CD4-positive, alpha-beta T cell (primary cell): ENCODE measurements at places on chromosomes 11 and 22.

DNA sequence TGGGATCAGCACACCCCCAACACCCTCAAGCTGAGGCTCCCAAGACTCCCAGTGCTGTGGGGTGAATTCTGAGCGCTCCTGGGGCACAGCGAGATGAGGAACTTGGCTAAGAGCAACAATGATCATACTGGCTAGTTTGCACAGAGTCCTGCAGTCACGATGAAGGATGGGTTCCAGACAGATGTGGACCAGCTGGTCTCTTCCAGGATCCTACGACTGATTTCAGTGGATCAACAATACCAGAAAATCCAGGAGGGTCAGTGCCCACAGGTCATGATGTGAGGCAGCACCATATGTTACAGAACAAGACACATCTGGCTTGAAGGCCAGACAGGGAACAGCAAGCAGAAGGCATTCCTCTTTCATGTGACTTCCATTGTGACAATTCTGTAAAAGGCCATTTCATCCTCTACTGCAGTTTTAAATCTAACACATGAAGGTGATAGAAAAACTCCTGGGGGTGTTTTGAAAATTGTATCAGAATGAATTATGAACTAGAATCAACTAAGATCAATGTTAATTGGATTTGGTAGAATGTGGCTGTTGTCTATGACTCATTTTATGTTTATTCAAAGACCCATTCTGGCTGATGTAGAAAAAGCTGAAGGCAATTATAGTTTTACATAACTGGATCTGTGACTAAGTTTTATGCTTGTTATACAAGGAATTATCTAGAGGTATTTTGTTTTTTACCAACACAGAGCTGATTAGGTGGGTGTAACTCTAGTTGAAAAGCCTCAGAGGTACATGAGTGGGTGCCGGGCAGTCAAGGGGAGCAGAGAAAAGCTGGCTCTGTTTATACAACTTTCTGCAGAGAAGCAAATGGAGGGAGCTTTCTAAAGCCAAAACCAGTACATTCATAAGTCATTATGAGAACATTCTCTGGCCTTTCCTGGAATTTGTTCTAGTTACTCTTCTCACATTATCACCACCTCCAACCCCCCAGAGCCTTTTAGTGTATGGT, 29.1 kb downstream of the OR52K1 start:
- DNase-seq = no peak

- DNase-seq = no peak
Observed at GRCh38 chr11:61887839-61888494, 3.4 kb downstream of the FADS3 start.

DNA sequence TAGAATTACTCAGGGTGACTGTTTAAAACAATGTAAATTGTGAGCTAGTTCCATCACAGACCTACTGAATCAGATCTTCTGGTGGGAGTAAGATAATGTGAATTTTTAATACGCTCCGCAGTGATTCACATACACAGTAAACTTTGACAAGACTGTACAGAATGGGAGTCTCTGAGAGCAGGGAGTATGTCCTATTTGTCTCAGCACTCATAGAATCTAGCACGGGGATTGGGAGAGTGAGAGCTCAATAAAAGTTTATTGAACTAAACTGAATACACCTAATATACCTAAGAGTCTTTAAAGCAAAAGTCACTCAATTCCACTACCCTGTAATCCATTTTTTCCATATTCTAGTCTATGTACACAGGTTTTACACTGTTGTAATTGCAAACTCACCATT, 11.2 kb upstream of the GAB2 start:
- no peak for DNase-seq

DNA sequence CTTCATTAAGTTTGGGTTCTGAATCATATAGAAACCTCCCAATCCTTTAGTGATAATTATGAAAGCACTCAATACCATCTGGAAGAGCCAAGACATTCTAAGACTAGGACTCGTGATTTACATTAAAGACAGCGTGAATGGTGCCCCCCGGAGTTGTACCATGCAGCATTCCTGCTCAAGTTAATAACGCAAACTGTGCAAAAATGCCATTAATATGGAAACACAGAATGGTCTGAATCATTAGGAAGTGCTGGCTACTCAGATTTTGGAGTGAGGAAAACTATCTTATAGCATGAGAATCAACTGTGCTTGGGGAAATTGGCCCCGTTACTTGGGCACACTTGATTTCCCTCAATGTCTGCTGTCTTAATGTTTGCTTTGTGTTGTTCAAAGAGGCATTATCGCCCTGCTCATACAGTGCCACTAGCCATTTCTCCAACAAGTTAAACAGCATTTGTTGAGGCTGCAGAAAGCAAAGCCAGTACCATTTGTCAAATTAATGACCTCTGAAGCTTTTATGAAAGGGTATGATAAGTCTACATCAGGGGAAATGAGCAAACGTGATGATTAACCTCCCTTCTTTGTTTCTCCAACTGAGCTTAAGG, 18.5 kb upstream of the TPH1 start:
- no peak for DNase-seq

- DNase-seq = no peak
Observed at GRCh38 chr11:19869946-19870589, 157.4 kb downstream of the NAV2 start.

DNA sequence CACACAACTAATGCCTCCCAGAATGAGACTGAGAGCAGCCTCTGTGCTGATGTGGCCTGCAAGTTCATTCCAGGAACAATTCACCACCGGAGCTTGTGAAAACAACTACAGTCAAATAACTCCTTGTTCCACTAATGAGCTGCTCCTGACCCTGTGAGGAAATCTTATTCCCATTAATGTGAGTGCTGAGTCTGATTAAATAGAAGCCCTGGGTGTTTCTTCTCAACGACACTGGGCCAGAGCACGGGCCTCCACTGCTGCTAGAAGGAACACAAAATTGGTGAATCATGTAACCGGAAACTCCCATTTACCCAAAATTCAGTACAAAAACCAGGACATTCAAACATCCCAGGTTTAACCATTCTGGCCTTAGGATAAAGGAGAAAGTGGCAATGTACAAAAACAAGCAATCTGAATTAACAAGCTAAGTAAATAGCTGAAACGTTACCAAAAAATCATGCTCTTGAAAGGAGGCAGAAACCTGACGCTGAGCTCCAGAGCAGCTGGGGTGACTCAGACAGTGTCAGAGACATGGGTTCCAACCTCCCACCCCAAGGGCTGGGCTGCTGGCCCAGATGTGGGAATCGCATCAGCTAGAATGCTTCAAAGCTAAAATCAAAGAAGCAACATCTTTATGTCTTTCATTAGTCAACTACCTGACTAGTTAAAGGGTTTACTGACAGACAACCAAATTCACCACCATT, 26.7 kb downstream of the SERGEF start:
- no peak for DNase-seq

GRCh38 chr11:134047586-134047999, 21.3 kb upstream of the JAM3 start:
- DNase-seq = no peak

- DNase-seq = no peak
Observed at GRCh38 chr11:131691181-131692041, 321.0 kb downstream of the NTM start.

DNA sequence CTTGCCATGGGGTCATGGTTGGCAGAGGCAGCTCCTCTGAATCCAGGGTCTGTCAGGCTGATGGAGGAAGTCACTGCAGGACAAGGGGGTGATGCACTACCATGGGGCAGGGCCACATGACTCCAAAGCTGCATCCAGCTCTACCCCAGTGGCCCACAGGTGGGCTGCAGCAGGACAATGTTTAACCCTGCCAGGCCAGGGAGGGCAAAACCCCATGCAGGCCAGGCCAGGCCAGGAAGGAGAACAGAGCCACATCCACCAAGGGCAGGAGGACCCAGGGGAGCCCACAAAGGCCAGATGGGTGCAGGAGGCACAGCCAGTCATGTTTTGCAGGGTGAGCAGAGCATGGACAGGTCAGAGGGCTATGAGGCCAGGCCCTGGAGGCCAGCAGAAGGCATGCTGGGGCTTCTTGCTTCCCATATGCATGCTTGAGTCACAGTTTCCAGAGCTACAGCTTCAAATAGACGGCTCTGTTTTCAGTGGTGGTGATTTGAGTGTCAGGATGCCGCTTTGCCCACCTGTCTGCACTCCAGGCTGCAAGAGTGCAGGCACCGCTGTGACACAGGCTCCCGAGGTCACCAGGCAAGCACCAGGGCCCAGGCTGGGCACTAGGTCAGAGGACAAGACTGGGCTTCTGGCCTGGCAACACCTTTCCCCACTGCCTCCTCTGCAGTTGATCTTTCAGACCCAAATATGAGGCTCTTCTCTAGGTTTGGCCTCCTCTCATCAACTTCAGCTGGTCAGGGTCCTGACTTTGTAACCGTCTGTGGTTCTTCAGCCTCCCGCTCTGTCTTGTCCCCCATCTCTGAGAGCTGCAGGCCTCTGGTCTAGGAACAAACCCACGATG, 22.9 kb downstream of the RSPH14 start:
- no peak for DNase-seq

GRCh38 chr11:19658344-19658743, 54.3 kb upstream of the NAV2 start:
- DNase-seq = no peak

GRCh38 chr11:67287355-67288197, 1.5 kb upstream of the ANKRD13D start:
- DNase-seq = peak; percentile 79

DNA sequence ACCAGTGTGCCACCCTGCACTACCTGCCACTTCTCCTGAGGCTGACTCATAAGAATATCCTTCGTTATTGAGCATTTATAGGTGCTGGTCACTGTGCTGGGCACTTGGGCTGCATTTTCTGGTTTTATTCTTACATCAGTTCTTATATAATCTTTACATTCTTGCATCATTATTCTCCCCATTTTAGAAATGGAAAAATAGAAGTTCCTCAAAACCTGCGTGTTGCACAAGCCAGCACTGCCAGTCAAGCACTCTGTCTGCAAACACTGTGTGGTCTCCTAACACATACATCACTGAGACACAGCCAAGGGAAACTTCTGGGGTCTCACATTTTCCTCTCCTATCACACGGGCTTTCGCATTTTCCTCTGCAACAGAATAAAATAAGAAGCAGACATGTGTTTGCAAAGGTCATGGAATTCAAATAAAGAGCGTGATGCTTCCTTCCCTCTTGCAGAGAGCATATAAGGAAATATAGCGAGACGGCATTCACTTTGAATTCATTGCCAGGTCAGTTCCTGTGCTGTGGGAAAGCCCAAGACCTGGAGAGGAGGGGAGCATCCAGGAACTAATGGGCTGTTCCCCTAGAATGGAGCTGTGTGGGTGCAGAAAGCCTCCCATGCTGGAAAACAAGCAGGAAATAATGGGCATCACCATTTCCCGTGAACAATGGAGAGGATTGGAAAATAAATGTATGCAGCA, 73.9 kb upstream of the SEZ6L start:
- DNase-seq = no peak

GRCh38 chr11:2172676-2173075, 1.1 kb upstream of the TH start:
- DNase-seq = no peak

DNA sequence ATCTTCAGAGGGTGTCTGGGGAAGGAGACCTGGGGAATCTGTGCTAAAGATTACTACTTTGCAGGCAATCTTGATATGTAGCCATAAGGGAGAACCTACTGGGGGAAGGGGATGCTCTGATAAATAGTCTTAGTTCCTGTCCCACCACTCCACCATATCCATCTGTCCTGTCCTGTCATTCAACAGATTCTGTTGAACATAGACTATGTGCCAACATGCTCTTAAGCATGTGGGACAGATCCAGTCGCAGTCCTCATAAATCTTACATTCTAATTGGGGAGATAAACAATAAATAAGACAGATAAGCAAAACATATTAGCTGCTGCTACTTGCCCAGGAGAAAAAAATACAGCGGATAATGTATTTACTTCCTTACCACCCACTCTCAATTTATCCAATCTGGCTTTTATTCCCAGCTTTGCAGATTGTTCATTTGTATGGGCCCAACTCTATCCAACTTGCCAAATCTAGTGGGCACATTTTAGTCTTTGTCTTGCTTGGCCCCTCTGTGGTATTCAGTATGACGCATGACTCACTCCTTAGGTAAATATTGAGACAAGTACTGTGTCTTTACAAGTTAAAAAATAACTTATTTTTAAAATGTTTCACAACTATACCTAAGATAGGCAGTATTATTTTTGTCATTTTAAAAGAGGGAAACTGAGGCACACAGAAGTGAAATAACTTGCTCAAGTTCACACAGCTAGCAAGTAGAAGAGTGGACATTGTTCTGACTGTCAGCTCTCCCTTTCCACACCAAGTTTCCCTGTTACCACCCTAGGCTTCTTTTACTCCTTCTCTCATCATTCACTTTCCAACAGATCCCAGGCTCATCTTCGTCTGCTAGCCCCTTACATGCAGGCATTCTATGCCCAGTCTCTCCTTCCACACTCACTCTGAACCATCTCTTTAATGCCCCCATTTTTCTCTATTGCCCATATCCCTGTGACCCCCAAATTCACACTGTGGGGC, 133.6 kb upstream of the SESN3 start:
- DNase-seq = no peak
